ENCODE measurements at places on chromosomes 16 and 17.

DNA sequence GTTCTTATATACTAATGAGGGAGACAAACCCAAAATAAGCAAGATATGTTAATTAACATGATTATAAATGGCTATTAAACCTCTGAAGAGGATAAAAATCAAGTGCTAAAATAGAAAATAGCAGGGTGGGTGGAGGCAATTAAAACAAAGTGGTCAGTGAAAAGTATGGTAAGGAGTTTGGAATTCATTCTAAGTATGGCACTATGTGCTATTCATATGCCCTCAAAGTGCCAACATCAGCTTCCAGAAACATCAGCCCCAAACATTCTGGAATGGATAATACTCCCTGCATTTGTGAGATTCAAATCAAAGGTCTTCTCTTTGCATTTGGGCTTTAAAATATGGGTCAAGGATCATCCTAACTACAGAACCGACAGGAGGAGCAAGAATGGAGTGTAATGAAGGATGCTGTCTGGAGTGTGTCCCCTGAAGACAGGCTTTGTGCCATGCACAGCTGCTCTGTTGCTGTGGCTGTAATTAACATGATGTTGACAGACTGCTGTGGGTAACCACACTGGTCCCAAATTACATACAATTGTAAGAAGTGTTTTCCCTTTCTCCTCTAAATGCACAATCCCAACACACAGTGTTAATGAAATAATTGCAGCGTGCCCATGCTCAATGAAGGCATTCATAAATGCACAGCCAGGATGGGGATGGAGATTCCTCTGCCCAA is 93.1 kb downstream of the VAT1L start:
- DNase-seq, result no peak

DNA sequence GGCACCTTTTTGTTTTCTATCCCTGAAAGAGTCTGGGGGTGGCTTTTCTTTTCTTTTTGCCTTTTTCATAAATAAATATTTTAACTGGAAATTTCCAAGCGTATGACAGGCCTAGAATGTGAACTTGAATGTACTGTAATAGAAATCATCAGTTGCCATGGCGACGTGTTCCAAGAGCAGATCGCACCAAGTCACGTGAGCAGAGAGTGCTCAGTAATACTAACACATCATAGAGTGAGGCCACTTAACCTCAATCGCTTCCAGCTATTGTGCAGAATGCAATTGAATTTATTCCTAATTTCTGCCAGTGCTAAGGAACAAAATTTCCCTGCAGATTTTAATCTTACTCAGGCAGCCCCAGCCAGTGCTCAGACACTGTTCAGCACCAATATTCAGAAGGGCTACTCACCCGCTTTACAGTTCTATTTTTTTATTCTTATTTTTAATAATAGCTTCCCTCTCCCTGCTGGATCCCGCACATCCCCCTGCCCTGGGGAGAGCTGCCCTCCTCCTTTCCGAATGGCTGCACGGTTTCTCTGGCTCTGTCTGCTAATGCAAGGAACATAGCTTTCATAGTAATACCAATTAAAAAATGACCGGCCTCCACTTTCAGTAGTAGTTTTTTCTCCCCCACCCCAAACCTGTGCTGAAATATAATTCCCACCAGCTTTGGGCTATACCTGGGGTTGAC is 26.2 kb upstream of the PMFBP1 start:
- peak; percentile 65 for DNase-seq

DNA sequence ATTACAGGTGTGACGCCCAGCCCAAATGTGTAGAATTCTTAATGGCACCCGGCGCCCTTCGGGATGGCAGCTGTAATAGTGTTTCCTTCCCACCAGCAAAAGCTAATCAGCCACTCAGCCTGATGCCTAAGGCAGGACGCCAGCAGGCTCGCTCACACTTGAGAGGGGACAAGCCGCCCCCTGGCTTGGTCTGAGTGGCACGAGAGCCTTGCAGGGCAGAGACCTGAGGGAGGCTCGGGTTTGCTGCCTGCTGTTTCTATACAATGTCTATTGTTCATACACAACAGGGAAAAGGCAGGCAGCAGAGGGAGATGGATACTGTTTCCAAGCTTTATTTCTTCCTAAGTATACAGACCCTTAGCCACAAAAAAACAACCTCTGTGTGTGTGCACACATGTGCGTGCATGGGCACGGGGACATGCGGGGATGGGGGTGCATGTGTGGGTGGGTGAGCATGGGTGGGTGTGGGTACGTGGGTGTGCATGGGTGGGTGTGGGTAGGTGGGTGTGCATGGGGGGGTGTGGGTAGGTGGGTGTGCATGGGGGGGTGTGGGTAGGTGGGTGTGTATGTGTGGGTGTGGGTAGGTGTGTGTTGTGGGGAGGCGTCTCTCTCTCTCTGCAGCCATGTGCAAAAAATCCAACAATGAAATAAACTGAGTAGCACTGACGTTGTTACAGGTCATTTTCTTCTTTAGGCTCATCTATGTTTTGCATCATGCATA is 10.0 kb downstream of the SLC38A8 start:
- no peak for DNase-seq

DNA sequence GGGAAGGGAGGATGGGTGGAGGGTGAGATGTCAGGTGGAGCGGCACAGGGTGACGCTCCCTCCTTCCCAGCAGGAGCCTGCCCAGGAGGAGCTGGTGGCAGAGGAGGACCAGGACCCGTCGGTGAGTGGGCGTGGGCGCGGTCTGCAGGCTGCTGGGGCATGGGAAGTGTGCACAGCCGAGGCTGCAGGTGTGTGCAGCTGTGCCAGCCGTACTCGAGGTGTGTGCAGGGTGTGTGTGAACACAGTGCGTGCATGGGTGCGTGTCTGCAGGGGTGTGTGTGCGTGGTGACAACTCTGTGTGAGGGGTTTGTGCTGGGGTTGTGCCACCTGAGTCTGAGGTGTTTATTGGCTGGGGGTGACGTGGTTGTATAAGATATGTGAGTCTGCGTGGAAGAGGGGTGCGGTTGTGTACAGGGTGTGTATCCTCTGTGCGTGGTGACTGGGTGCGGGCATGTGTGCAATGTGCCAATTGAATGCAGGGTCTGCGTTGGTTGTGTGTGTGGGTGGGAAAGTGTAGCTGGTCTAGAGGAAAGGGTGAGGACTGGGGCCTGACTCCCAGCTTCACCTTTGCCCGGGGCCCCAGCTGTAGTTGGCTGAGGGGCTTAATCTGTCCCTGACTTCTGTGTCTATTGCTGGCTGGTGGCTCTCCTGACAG is 670 bp downstream of the TNFSF12 start:
- DNase-seq, result no peak

All from right atrium auricular region (tissue), 2 donors.